ENCODE measurements at places on chromosomes 16 and 17.
A peak's percentile ranks its signal among the peaks of the same experiment; 100 is the strongest.

GRCh38 chr17:51103451-51103850, 17.2 kb downstream of the SPAG9 start:
- H3K4me3 ChIP-seq = no peak overlapping the region
- no peak for DNase-seq
- H3K27me3 ChIP-seq = no peaks in the 10 kb centered on the region
- no peaks in the 10 kb centered on the region for H3K4me1 ChIP-seq

DNA sequence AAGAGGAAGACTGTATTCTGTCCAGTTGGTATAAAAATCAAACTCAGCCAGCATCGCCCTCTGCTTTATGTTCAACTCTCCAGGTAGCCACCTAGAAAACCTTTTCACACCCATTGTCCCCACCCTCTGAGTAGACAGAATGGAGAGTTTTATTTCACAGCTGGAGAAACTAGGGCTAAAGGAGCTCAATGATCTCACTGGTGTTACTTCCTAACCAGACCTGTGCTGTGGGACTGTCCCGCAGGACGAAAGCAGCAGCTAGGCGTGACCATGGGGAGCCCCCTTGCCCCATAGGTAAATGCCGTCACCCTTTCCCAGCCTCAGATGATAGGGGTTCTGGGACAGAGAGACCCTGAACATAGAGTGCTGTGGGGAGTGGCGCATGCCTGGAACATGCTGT, 67.7 kb downstream of the CYLD start:
- H3K4me1 ChIP-seq = peaks cover 19% of the 10 kb centered on the region
- DNase-seq = no peak
- H3K4me3 ChIP-seq = no peak overlapping the region
- no peaks in the 10 kb centered on the region for H3K36me3 ChIP-seq
- H3K27ac ChIP-seq = no peak overlapping the region
- no peaks in the 10 kb centered on the region for H3K27me3 ChIP-seq

- no peak overlapping the region for H3K27ac ChIP-seq
- peaks cover 15% of the 10 kb centered on the region for H3K4me1 ChIP-seq
- H3K27me3 ChIP-seq = no peaks in the 10 kb centered on the region
- no peaks in the 10 kb centered on the region for H3K36me3 ChIP-seq
- no peak overlapping the region for H3K4me3 ChIP-seq
- DNase-seq = no peak
These were observed 158.9 kb upstream of the NOG start for GRCh38 chr17:56434610-56435009.

- peaks cover 20% of the 10 kb centered on the region for H3K4me1 ChIP-seq
- no peaks in the 10 kb centered on the region for H3K36me3 ChIP-seq
- H3K27me3 ChIP-seq = peaks cover 18% of the 10 kb centered on the region
These were observed 5.5 kb upstream of the DNAI2 start for GRCh38 chr17:74268558-74268957.

GRCh38 chr16:85653290-85653891, 35.4 kb downstream of the GINS2 start:
- peaks cover 18% of the 10 kb centered on the region for H3K36me3 ChIP-seq
- no peak overlapping the region for H3K27ac ChIP-seq
- no peaks in the 10 kb centered on the region for H3K27me3 ChIP-seq
- no peak overlapping the region for H3K4me3 ChIP-seq
- no peak for DNase-seq
- H3K4me1 ChIP-seq = peaks cover 5% of the 10 kb centered on the region

- DNase-seq = no peak
- peaks cover 7% of the 10 kb centered on the region for H3K27me3 ChIP-seq
- peaks cover 13% of the 10 kb centered on the region for H3K36me3 ChIP-seq
- no peak overlapping the region for H3K27ac ChIP-seq
These were observed 807.1 kb downstream of the KCNJ2 start for GRCh38 chr17:70976447-70976846.

DNA sequence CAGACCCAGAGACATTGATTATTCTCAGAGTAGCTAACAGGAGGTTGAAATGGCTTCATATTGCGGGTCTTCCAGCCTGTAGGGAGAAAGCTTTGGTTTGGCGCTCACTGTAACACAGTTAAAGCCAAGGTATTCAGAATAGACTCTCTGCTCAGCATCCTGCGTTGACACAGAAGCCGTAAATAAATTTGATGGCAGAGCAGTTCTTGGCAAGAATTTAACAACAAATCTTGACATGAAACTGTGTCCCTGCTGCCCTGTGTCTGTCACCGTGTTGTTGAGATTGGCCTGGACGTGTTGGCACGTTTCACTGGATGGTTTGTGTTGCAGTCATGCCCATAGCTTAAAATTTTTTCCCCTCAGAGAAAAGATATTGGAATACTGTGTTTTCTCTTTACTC, 359.6 kb downstream of the SNX29 start:
- H3K4me3 ChIP-seq = no peak overlapping the region
- no peak for DNase-seq
- H3K27me3 ChIP-seq = no peaks in the 10 kb centered on the region
- H3K4me1 ChIP-seq = 0 out of 2 replicates have a peak, but pooled peaks cover 4% of the 10 kb centered on the region
- H3K27ac ChIP-seq = no peak overlapping the region

DNA sequence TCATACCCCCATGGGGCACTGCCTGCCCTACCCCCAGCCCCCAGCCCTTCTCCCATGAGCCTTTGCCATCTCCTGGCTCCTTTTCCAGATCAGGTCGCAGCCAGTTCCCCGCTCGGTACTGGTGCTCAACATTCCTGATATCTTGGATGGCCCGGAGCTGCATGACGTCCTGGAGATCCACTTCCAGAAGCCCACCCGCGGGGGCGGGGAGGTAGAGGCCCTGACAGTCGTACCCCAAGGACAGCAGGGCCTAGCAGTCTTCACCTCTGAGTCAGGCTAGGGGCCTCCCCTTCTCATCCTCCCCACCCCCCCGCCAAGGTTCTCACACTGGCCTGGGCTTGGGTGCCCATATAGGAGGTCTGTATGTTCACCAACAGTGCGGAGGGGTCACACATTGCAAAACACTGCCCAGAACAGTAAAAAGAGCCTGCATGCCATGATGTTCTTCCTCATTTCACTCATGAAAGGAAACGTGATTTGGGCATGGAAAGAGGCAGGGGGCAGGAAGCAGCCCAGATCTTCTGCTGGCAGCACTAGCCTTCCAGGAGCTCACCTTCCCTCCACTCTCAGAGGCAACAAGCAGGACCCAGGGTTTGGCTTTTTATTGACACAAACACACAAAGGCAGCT, 7.5 kb downstream of the IFI35 start:
- peak overlapping the region; percentile 62 for H3K27ac ChIP-seq
- H3K4me1 ChIP-seq = peaks cover 30% of the 10 kb centered on the region
- no peak overlapping the region for H3K4me3 ChIP-seq
- DNase-seq = no peak
- peaks cover 25% of the 10 kb centered on the region for H3K36me3 ChIP-seq

GRCh38 chr17:64779376-64780095, 117.4 kb upstream of the SMURF2 start:
- no peaks in the 10 kb centered on the region for H3K36me3 ChIP-seq
- no peak overlapping the region for H3K27ac ChIP-seq
- H3K4me3 ChIP-seq = peak overlapping the region; percentile 73
- peaks cover 81% of the 10 kb centered on the region for H3K27me3 ChIP-seq
- H3K4me1 ChIP-seq = peaks cover 23% of the 10 kb centered on the region
- peak; percentile 62 for DNase-seq

GRCh38 chr17:77145612-77146245, 5.0 kb downstream of the SEC14L1 start:
- peak; percentile 34 for DNase-seq
- no peak overlapping the region for H3K4me3 ChIP-seq
- peaks cover 18% of the 10 kb centered on the region for H3K36me3 ChIP-seq
- peaks cover 51% of the 10 kb centered on the region for H3K4me1 ChIP-seq
- H3K27ac ChIP-seq = peak overlapping the region; percentile 61

DNA sequence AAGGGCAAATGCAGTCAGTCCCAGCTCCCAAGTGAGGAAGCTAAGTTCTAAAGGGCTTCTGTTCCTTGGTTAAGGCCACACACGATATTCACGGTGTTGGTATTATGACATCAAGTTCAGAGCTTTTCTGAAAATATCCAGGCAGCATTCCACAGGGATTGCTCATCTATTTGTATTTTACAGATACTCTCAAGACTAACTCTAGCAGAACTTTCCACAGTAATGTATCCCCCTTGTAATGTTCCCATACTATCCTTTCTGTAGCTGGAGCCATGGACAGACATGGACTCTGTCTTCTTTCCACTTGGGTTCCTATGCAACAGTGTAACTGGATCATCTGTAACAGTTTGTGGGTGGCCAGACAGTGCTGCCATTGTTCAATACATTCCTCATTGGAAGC, 13.5 kb downstream of the SDR42E1 start:
- no peaks in the 10 kb centered on the region for H3K36me3 ChIP-seq
- H3K27ac ChIP-seq = no peak overlapping the region
- DNase-seq = no peak
- H3K4me3 ChIP-seq = no peak overlapping the region

DNA sequence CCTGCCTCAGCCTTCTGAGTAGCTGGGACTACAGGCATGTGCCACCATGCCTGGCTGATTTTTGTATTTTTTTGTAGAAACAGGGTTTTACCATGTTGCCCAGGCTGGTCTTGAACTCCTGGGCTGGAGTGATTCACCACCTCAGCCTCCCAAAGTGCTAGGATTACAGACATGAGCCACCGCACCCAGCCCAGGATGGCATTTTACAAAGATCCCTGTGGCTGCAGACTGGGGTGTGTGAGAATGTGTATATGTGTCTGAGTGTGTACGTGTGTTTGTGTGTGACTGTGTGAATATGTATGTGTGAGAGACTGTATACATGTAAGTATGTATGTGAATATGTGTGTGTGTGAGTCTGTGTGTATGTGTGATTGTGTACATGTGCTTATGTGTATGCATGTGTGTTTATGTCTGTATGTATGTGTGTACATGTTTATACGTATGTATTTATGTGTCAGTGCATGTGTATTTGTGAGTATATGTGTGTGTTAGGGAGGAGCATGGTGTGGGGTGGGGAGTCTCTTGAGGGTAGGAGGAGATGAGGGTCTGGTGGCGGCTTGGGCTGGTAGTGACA, 17.0 kb downstream of the RPTOR start:
- no peak overlapping the region for H3K27ac ChIP-seq
- no peaks in the 10 kb centered on the region for H3K36me3 ChIP-seq
- no peak overlapping the region for H3K4me3 ChIP-seq
- no peak for DNase-seq
- peaks cover 64% of the 10 kb centered on the region for H3K27me3 ChIP-seq

DNA sequence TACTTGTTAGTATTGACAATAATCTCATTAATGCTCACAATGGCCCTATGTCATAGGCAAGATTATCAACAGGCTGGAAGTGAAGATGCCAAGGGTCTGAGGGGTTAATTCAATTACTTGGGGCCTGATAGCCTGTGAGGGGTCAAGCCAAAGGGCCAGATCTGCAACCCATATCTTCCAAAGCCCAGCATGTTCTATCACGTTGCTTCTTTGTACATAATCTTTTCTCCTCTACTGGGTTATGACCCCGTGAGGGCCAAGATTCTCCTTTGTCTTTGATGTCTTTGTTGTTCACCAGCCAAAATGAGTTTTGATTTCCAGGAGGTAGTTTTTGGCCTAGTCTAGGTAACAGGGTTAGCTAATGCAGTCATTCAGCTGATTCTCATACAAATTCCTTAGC, 347.2 kb downstream of the UTP18 start:
- H3K4me1 ChIP-seq = peaks cover 3% of the 10 kb centered on the region
- no peak for DNase-seq
- no peaks in the 10 kb centered on the region for H3K27me3 ChIP-seq
- H3K4me3 ChIP-seq = no peak overlapping the region
- no peak overlapping the region for H3K27ac ChIP-seq

- H3K27me3 ChIP-seq = peaks cover 4% of the 10 kb centered on the region
- DNase-seq = peak; percentile 17
These were observed 44.8 kb downstream of the RNF135 start for GRCh38 chr17:31015639-31016038.

DNA sequence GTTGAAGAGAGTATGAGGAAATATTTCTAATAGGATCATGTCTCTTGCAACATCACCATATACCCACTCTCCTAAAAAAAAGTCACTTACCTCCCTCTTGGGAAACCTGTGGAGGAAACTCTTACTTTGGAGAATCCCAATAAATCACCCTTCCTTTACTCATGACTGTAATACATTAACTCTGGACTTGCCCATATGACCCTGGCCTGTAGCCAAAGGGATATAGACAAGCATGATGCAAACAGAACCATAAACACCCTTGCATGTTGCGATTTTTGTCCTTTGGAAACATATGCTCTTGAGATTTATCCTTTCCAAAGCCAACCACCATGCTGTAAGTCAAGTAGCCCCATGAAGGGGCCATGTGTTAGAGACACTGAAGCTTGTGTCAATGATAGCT, 19.5 kb downstream of the CDH11 start:
- H3K4me1 ChIP-seq = peaks cover 9% of the 10 kb centered on the region
- no peak overlapping the region for H3K27ac ChIP-seq
- H3K4me3 ChIP-seq = no peak overlapping the region
- H3K27me3 ChIP-seq = no peaks in the 10 kb centered on the region
- no peak for DNase-seq
- H3K36me3 ChIP-seq = no peaks in the 10 kb centered on the region

DNA sequence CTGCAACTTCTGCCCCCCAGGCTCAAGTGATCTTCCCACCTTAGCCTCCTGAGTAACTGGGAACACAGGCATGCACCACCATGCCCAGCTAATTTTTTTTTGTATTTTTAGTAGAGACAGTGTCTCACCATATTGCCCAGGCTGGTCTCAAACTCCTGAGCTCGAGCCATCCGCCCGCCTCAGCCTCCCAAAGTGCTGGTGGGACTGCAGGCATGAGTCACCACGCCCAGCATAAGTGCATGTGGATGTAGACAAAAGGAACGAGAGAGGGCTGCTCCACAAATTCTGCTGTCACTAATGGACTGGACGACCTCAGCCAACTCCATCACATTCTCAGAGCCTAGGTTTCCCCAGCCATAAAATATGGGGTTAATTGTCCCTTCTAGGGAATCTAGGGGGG, 7.7 kb upstream of the SP2 start:
- H3K4me1 ChIP-seq = peaks cover 18% of the 10 kb centered on the region
- no peak overlapping the region for H3K27ac ChIP-seq
- H3K27me3 ChIP-seq = peaks cover 2% of the 10 kb centered on the region
- no peak overlapping the region for H3K4me3 ChIP-seq
- DNase-seq = no peak
- H3K36me3 ChIP-seq = no peaks in the 10 kb centered on the region

- no peaks in the 10 kb centered on the region for H3K36me3 ChIP-seq
- peak overlapping the region; percentile 65 for H3K27ac ChIP-seq
- no peak overlapping the region for H3K4me3 ChIP-seq
These were observed 65.5 kb downstream of the IQCK start for GRCh38 chr16:19783363-19784182.

GRCh38 chr17:61442878-61443474, 9.2 kb upstream of the TBX4 start:
- H3K36me3 ChIP-seq = no peaks in the 10 kb centered on the region
- no peak overlapping the region for H3K27ac ChIP-seq
- peaks cover 43% of the 10 kb centered on the region for H3K27me3 ChIP-seq
- no peak for DNase-seq
- no peak overlapping the region for H3K4me3 ChIP-seq
- H3K4me1 ChIP-seq = peaks cover 20% of the 10 kb centered on the region

GRCh38 chr17:66925811-66926500, 38.6 kb upstream of the CACNG4 start:
- no peak overlapping the region for H3K27ac ChIP-seq
- peaks cover 5% of the 10 kb centered on the region for H3K4me1 ChIP-seq
- H3K27me3 ChIP-seq = peaks cover 2% of the 10 kb centered on the region
